ENCODE measurements at places on chromosomes 3 and 15.

- no peak for DNase-seq
These were observed 490.9 kb upstream of the CFAP20DC start for GRCh38 chr3:59540696-59541095.

GRCh38 chr3:25962255-25962654, 172.4 kb downstream of the OXSM start:
- DNase-seq = no peak

DNA sequence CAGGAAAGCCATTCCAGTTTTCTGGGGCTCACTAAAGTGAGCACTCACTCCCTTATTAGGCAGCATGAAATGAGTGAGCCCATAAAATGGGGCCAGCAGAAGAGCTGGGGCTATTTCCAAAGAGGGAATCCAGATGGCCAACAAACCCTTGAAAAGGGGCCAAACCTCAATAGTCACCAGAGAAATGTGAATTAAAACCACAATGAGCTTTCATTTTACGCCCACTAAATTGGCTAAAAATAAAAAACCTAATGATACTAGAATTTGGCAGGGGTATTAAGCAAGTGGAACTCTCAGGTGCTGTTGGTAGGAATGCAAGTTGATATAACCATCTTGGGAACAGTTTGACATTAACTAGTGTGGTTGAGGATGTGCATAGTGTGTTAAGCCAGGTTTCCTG, 42.1 kb upstream of the RAF1 start:
- no peak for DNase-seq

- no peak for DNase-seq
These were observed 47.9 kb downstream of the CORO2B start for GRCh38 chr15:68626739-68627138.
